ENCODE measurements at places on chromosomes 4 and X. TPM values are rescaled to one million over a fixed set of nuclear protein-coding genes. Genes with fewer than 3 reads are reported as not detected.

The CCSER1 gene
- 0.03 TPM for polyA plus RNA-seq

The ARHGAP6 gene
- 0.83 TPM for polyA plus RNA-seq

The PNMA6F gene
- polyA plus RNA-seq = not detected

The DUX4 gene
- polyA plus RNA-seq = not detected

The UGT2B7 gene
- polyA plus RNA-seq = not detected

- no peak for DNase-seq
- H3K36me3 ChIP-seq = no peaks in the 10 kb centered on the region
Observed at GRCh38 chrX:9019151-9019550, 14.8 kb downstream of the FAM9B start.

DNA sequence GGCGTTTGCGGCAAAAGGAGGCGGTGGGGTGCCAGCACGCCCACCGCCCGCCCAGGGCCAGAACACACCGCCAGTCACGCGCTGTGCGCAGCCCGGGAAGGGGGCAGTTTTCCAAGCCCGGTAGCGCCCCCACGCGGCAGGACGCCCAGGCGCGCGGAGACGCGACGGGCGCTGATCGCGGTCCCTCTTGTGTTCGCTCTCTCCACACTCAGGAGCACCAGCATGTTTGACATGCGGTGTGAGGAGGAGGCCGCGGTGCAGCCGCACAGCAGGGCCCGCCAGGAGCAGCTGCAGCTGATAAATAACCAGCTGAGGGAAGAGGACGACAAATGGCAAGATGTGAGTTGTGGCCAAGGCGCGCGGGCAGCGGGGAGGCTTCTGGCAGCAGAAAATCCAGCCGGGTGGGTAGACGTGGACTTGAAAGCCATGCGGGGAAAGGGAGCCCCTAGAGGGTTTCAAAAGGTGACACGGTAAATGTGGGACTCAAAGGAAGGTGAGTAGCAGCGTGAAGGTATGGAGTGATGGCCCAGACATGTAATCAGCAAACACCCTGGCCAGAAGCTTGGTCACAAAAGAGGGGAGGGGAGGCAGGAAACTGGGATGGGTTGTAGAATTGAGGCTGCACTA, 104.1 kb downstream of the PHOX2B start:
- H3K4me3 ChIP-seq = no peak overlapping the region
- peaks cover 15% of the 10 kb centered on the region for H3K27me3 ChIP-seq
- H3K27ac ChIP-seq = no peak overlapping the region
- no peaks in the 10 kb centered on the region for H3K36me3 ChIP-seq
- DNase-seq = peak; percentile 52

DNA sequence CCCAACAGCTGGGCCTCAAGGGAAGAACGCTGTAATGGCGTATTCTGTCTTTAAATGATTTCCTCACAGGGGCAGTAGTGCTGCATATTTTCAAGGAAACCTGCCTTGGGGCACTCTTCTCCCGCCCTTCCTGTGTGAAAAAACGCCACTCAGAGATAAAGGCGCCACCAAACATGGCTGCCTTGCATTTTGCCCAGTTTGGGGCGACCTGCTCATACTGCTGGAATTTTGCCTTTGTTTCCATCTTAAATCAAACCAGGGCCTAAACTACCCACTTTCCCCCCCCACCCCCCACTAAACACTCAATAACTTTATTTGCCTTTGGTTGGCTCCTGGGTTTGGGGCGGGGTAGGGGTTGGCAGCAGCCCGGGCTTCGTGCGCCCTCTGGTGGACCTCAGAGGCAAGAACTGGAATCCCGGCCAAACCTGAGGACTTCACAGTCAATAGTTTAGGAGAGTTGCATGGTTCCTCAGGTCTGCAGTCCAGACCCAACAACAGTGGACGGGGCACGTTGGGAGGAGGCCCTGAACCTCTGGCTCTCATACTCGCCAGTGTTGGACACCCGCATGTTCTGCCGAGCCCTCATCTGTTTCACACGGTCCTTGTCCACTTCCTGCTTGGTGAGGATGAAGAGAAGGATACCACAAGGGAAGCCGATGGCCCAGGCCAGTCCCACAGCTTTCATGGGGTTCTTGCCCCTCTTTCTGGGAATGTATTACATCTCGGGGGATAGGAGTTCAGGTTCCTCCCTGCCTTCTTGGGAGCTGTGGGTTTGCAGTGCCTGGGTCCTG, 220.1 kb upstream of the STK26 start:
- no peaks in the 10 kb centered on the region for H3K36me3 ChIP-seq
- H3K4me3 ChIP-seq = no peak overlapping the region
- DNase-seq = peak; percentile 1
- H3K27me3 ChIP-seq = no peaks in the 10 kb centered on the region
- H3K4me1 ChIP-seq = no peaks in the 10 kb centered on the region

DNA sequence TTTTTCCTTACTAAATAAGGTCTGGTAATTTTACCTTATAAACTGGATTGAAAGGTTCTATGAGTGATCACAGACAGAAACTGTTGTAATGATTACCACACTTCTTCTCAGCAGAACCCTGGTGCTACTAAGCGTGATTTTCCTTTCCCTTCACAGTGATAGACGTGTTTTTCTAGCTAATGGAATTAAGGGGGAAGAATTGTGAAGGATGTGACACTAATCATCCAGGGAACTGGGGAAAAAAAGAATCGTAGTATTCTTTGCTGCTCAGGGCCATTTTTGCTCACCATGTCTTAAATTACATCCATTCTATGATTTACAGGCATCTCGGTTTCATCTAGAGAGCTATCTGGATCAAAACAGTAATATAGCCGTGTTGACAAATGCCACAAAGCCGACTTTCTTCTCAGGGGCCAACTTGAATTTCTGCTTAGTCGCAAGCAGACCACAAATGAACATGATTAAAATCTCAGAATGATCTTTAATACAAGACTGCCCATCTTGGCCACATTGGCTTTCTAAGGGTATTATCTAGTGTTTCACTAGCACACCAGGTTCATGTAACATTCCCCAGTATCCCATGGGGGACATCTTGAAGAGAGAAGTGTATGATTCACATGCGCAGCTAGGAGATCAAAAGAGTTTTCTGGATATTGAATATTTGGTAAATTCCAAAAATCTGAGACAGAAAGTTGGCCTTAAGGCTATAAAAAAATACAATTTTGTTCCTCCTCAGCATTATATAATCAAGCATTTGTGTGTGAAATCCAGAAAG, 154.0 kb downstream of the UGT8 start:
- H3K27ac ChIP-seq = no peak overlapping the region
- no peaks in the 10 kb centered on the region for H3K36me3 ChIP-seq
- H3K27me3 ChIP-seq = no peaks in the 10 kb centered on the region
- DNase-seq = no peak
- no peak overlapping the region for H3K4me3 ChIP-seq

DNA sequence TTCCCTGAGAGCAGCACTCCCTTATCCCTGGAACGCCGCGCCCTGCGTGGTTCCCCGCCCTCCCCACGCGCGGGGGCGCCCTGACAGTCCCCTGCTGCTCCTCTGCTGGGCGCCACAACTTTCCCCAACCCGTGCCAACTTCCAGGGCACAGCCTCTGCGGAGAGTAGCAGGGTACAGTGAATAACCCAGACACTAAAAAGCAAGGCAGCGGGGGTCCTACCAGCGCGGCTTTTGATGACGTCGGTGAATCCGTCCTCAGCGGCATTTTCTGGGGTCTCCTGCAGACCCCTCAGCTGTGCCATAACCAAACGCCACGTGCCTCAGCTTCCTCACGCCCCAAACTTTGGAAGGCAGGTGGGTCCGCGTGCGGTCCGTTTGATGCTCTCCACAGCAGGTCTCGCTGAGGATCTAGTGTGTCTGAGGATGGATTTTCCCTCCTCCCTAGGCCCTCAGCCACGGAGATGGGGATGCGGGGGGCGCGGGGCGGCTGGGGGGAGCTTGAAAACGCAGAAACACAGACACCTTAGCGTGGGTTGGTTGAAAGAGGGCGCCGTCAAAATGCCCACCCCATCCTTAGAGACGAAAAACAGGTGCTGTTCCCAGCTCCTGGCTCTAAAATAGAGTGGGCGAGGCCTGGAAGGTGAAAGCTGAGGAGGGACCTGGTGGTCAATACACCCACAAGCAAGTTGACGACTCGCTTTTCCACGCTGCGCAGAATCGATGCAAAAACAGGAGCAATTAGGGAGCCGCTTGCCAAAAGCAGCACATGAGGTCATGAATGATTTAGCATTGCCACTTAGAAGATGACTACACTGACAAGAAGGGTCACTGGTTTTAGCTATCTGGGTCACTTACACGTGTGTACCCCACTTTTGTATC, 405.6 kb downstream of the FAM47A start:
- H3K36me3 ChIP-seq = no peaks in the 10 kb centered on the region
- peak overlapping the region; percentile 59 for H3K4me3 ChIP-seq
- DNase-seq = no peak

DNA sequence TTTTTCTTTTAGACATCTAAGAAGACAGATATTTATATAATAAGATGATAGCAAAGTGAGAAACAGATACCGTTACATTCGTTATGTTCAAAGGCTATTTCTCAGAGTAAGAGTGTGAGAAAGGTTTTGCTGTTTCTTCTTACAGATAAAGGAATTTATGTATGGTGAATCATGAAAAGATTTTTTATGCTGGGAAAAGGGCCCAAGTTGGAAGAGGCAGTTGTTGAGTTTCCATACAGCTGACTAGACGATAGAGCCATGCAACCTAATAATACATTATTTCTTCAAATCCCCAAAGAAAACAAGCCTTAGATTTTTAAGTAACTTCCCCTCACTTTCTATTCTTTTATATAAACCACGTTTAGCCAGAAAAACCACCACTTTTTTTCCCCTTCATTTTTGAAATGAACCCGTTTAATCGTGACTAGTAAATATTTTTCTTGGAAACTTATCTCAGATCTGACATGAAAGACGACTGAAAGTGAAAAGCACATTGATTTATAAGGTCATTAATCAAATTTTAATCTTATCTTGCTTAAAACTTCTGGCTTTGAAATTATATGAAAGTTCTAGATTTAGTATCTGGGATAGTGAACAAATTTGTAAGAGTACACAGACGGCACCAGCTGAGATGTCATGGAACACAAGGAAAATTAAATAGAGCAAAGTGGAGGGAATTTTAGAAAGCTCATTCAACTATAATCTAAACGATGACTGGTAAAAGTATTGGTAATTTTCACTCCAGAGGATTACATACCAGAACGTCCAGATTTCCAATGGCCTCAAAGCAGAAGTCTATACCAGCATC, 10.9 kb downstream of the ADH6 start:
- DNase-seq = no peak
- no peak overlapping the region for H3K4me3 ChIP-seq
- no peaks in the 10 kb centered on the region for H3K4me1 ChIP-seq
- H3K27ac ChIP-seq = no peak overlapping the region
- no peaks in the 10 kb centered on the region for H3K27me3 ChIP-seq

- no peak for DNase-seq
- peaks cover 2% of the 10 kb centered on the region for H3K27me3 ChIP-seq
- H3K4me3 ChIP-seq = no peak overlapping the region
- no peaks in the 10 kb centered on the region for H3K4me1 ChIP-seq
Observed at GRCh38 chrX:153812220-153812619, 17.8 kb downstream of the SSR4 start.

Data from endothelial cell of umbilical vein (primary cell).